ENCODE measurements at places on chromosomes 3 and 15. TPM values are rescaled to one million over a fixed set of nuclear protein-coding genes. Genes with fewer than 3 reads are reported as not detected.

The MORC1 gene
- not detected for total RNA-seq

DNA sequence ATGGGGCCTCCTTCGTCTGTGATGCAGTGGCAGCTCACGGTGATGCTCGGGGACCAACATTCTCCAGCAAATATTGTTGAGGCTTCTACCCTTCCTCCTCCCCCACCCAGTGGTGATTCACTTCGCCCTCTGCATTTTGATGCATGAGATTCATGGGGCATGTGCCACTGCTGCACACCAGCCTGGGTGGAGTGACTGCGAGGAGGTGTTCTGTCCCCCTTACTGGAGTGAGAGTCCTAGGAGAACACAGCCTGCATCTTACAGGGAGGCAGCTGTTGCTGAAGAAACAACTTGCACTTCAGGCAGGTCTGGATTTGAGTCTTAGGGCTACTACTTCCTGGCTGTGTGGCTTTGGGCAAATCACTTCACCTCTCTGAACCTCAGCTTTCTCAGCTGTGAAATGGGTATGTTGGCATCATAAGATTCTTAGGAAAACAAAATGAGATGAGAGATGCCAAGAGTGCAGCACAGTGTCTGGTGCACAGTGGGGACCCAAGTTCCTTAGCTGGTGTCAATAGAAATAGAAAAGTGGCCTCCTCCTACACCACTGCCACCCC lies 10.2 kb upstream of the SKOR1 start:
- no peak for DNase-seq

- no peak for DNase-seq
Measured at GRCh38 chr15:74170875-74171578, 2.5 kb upstream of the ISLR start.

DNA sequence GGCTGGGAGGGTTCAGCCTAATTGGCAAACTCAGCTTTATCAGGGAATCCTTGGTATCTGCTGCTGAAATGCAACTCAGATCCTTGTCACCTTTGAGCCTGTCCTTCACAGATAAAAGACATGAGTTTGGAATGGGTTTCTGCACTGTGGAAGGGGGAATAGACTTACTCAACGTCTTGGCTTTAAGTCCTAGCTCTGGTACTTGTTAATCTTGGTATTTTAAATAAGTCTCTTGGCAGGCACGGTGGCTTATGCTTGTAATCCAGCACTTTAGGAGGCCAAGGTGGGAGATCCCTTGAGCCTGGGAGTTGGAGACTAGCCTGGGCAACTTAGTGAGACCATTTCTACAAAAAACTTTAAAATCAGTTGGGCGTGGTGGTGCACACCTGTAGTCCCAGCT lies 55.1 kb upstream of the ATOSA start:
- DNase-seq = no peak
